Osteocyte (in vitro differentiated cells): ENCODE measurements at places on chromosomes 1 and 21. TPM values are rescaled to one million over a fixed set of nuclear protein-coding genes. Genes with fewer than 3 reads are reported as not detected.
A peak's percentile ranks its signal among the peaks of the same experiment; 100 is the strongest.

DNA sequence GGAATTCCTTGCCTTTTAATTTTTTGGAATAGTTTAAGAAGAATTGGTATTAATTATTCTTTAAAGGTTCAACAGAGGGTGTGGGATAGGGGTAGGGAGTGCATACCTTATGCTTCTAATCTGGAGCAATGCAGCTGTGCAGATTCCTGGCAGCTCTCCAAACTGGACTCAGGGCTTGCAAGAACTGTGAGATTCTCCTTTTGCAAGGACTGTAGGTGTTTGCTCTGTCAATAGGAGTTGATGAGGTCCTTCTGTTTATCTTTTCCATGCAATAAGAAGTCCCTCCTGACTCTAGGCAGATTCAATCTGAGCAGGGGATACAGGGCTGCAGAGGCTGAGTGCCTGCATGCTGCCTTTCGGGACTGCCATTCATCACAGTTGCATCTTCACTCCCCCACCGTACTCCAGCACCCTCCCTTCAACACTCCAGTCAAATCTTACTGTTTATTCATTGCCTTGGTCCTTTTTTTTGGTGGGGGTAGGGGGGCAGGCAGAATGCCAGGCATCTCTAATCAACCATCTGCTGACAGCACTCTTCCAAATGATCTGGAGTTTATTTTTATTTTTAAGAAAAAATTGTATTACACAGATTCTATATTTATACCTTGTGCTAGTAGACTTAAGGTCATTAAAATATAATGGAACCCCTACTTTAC, 122.3 kb downstream of the DISC1 start:
- DNase-seq: no peak

DNA sequence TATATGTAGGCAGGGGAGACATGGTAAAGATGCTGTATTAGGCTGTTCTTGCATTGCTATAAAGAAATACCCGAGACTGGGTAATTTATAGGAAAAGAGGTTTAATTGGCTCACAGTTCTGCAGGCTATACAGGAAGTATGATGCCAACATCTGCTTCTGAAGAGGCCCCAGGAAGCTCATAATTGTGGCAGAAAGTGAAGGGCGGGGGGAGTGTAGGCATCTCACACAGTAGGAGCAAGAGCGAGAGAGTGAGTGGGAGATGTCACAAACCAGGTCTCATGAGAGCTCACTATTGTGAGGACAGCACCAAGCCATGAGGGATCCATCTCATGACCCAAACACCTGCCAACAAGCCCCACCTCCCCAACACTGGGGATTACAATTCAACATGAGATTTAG, 21.1 kb downstream of the MAN1A2 start:
- no peak for DNase-seq

DNA sequence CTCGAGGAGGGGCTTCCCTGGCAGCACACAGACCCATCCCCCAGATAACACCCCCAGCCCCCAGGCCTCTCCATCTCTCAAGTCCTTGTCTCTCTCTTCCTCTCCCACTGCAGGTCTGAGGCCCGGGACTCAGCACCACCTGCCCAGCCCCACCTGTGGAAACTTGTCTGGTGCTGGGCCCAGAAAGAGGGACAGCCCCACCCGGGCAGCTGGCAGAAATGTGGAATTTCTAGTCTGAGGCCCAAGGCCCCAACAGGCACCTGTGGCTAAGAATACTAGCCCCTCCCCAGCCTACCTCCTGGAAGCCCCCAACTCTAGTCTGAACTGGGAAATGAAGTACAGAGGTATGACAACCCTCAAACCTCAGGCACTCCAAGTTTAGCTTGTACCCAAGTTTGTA, 15.4 kb downstream of the TTC39A start:
- no peak for DNase-seq

DNA sequence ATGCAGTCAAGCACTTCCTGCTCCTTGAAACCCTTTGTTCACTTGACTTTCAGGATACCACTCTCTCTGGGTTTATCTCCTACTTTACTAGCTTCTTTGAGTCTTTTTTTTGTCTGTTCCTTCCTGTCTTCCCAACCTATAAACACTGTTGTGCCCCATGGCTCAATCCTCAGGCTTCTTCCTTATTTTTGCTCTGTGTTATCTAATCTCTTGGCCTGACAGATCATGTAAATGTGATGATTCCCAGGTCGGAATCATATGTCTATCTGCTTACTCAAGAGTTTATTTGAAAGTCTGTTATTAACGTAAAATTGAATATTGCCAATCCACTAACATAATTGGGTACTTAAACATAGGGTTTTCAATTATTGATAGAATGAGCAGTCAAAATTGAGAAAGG, 171.7 kb upstream of the ST6GALNAC5 start:
- DNase-seq: no peak

DNA sequence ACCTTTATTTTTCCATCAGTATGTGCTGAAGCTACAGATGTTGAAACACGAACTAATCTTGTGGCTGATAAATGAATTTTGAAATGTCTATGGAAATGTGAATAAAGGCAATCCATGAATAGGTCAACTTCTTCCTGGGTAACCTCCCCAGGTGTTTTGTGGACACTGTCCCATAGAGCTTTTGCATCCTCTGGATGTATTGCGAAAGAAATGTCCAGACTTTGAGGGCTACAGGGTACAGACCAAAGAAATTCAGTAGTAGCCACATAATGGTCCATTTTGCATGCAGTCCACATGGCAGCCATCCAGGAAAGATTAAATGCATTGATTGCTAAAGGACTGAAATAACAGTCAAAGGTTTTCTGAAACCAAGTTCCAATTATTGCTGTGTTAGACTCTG, 21.5 kb upstream of the DARS2 start:
- no peak for DNase-seq

- no peak for DNase-seq
These were observed 297.6 kb downstream of the DISC1 start for GRCh38 chr1:231924180-231924579.

DNA sequence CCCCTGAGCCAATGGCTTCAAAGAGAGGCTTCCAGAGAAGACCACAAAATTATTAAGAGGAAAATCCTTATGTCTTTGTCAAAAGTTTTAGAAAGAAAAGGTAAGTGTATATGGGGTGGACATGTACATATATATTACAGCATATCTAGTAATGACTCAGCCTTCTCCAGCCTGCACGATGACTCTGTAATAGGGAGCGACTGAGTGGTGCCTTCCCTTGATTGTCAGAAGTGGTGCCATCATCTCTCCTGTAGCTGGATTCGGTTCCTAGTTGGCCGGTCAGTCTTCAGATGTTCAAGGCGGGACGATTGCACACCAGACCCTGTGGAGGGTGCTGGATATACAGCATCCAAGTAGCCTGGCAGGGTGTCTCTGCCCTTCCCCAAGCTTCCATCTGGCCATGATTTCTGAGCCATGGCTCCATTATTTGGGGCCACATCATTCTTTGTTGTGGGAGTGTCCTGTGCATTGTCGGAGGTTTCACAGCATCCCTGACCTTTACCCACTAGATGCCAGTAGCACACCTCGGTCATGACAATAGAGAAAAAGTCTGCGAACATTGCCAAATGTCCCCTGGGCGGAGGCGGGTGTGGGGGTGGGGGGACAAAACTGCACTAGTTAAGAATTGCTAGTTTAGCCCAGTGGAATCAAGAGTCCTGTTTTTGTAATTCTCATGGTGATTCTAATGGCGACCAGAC, 206.2 kb upstream of the KAZN start:
- DNase-seq: no peak

DNA sequence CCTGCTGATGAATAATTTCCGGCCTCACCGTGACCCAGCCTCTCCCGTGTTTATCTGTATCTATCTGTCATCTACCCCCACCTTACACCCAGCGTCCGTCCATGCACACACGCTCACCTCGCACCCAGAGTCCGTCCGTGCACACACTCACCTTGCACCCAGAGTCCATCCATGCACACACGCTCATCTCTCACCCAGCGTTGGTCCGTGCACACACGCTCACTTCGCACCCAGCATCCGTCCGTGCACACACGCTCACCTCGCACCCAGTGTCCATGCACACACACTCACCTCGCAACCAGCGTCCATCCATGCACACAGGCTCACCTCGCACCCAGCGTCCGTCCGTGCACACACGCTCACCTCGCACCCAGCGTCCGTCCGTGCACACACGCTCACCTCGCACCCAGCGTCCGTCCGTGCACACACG, 25.0 kb upstream of the COL18A1 start:
- no peak for DNase-seq

GRCh38 chr1:82160903-82161302, 360.2 kb downstream of the ADGRL2 start:
- DNase-seq: no peak

GRCh38 chr1:147613506-147613905, 56.8 kb downstream of the ACP6 start:
- no peak for DNase-seq

DNA sequence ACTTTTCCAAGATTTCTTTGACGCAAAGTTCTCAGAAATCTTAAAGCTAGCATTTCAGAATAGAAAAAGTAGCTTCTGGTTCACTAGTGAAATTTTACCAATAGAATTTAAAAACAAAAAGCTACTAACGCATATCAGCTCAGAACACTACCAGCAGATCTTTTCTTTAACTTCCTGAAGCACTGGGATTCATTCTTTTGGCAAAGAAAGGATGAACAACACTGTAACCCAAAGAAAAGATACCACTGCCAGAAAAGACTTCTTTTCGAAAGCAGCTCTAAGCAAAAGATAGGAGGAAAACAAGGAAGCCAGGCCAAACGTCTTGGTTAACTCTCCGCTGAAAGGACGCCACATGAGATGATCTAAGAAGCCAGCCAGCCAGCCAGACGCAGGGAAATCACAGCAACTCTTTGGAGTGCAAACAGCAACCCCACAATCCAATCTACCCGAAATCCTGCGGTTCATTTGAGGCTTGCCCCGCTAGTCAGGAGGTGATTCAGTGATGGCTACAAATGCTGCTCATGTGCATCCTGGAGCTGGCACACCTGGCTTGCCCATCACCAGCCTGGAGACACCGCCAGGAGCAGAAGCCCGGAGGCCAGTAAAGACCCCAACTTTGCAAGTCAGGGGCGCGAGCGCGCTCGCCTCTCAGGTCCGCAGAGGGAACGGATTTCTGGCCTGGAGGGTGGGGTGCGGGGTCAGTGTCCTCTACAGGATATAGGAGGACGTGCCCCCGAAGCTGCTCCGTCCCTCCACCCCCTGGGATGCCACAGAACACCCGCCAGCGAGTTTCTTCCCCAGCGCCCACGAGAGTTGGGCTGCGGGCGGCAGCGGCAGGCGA, 812 bp downstream of the NBPF1 start:
- peak; percentile 91 for DNase-seq

DNA sequence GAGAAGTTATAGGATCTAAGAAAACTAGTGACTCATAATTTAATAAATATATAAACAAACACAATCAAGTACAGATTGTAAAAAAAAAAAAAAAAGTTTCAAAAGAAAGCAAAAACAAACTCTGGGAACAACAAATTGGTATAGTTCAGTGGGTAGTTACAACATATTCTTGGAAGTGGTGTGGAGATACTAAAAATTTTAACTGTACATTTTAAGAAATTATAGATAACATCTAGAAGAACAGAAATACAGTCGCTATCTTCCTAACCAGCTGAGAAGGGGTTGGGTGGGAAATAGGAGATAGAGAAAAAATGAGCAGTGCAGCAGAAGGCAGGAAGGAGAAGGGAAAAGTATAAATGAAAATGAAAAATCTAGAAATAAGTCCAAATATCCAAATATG, 70.5 kb downstream of the LRRC8C start:
- no peak for DNase-seq

- DNase-seq: no peak
These were observed 43.7 kb upstream of the LRRC7 start for GRCh38 chr1:69524015-69524414.

- DNase-seq: no peak
These were observed 43.5 kb downstream of the STYXL2 start for GRCh38 chr1:167137332-167137781.

The MMEL1 gene
- not detected in 2 replicates for total RNA-seq

The PGLYRP3 gene
- total RNA-seq: not detected in 2 replicates

The WNT9A gene
- 4.8 and 4.9 TPM in 2 replicates for total RNA-seq
